ENCODE measurements at places on chromosomes 11 and 22.

DNA sequence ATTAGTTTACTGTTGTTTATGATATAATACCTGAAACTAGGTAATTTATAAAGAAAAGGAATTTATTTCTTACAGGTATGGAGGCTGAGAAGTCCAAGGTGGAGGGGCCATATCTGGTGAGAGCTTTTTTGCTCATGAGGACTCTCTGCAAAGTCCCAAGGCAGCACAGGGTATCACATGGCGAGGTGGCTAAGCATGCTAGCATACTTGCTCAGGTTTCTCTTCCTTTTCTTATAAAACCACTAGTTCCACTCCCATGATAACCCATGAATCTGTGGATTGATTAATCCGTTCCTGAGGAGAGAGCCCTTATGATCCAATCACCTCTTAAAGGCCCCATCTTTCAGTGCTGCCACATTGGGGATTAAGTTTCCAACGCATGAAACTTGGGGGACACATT, 82.7 kb downstream of the PHF21A start:
- no peaks in the 10 kb centered on the region for H3K36me3 ChIP-seq
- no peaks in the 10 kb centered on the region for H3K4me1 ChIP-seq
- H3K27ac ChIP-seq = no peak overlapping the region
- no peak overlapping the region for H3K4me3 ChIP-seq
- no peaks in the 10 kb centered on the region for H3K27me3 ChIP-seq

GRCh38 chr22:27046086-27046485, 388.7 kb downstream of the MIAT start:
- DNase-seq = no peak
- H3K4me3 ChIP-seq = no peak overlapping the region
- H3K4me1 ChIP-seq = no peaks in the 10 kb centered on the region
- no peaks in the 10 kb centered on the region for H3K27me3 ChIP-seq
- H3K27ac ChIP-seq = no peak overlapping the region
- no peaks in the 10 kb centered on the region for H3K36me3 ChIP-seq

DNA sequence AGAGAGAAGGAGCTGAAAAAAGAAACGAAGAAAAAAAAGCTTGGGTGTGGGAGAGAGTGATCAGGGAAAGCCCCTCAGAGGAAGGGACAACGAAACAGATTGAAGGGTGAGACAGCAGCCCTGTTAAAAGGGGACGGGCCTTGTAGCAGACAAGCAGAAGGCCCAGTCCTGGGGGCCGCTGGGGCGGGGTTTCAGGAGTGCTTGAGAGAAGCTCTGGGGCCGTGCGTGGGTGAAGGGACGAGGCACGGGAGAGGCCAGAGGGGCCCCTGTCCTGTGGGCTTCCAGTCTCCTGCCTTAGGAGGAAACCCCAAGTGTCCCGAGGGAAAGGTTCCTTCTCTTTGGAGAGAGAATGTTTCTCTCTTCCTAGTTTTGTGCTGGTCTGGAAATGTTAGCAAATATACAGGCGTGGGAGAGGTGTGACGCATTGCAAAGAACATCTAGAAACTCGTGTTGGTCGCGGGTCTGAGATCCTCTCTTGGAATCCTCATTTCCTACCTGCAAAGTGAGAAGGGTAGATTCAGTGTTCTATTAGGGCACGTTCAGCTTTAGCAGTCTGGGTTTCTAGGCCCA, 28.6 kb downstream of the ADAMTS15 start:
- H3K4me1 ChIP-seq = peaks cover 3% of the 10 kb centered on the region
- no peak for DNase-seq
- no peak overlapping the region for H3K27ac ChIP-seq
- no peak overlapping the region for H3K4me3 ChIP-seq
- no peaks in the 10 kb centered on the region for H3K27me3 ChIP-seq
- peaks cover 5% of the 10 kb centered on the region for H3K36me3 ChIP-seq

GRCh38 chr11:79331203-79331901, 109.5 kb downstream of the TENM4 start:
- no peaks in the 10 kb centered on the region for H3K27me3 ChIP-seq
- no peaks in the 10 kb centered on the region for H3K36me3 ChIP-seq
- H3K27ac ChIP-seq = no peak overlapping the region
- peaks cover 11% of the 10 kb centered on the region for H3K4me1 ChIP-seq

DNA sequence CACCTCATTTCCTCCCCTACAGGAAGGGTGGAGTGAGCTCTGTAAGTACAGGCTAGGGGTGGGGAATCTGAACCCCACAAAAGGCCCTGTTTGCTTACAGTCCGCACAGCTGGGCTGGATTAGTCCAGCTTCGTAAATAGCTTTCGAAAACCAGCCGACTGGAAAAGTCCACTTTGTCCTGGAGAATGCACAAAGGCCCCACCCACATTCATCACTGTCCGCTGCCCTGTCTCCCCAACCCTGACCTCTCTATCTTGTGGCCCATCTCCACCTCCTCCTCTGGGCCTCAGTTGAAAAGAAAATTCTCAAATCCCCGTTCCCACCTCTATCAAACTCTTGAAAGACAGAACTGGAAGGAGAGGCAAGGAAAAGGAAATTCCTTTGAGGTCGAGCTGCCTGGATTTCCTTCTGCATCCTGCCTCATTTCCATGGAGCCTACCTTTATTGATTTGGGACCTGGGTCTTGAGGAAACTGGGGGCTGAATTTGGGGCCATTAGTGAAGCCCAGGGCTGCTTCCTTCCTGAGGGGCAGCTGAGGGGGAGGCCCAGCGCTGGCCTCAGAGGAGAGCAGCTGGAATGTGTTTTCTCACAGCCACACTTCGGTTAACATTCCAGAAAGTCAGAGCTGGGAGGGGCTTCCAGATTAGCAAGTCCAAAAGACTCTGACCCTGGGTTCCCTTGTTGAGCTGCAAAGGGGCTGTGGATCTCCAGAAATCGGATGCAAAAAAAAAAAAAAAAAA, 147.6 kb downstream of the FBXO7 start:
- peaks cover 3% of the 10 kb centered on the region for H3K4me1 ChIP-seq
- no peak overlapping the region for H3K27ac ChIP-seq
- no peaks in the 10 kb centered on the region for H3K36me3 ChIP-seq
- no peak overlapping the region for H3K4me3 ChIP-seq
- DNase-seq = peak; percentile 50
- no peaks in the 10 kb centered on the region for H3K27me3 ChIP-seq

DNA sequence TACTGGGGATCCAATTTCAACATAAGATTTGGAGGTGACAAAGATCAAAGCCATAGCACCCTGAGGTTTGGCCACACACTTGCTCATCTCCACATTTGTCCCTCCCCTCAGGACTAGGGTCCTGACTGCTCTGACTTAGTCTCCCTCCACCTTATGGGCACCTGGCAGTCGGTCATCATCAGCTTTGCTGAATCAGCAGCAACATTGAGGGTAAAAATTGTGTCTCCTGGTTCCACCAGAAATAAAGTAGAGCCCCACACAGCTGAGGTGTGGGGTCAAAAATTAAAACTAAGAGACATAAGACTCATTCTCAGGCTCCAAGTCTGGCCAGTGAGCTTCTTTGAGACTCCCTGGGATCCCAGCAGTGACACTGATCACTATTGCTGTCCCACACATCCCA, 56.2 kb downstream of the GGTLC2 start:
- H3K4me1 ChIP-seq = no peaks in the 10 kb centered on the region
- no peak overlapping the region for H3K27ac ChIP-seq
- H3K4me3 ChIP-seq = no peak overlapping the region

GRCh38 chr11:110977661-110978060, 265.4 kb upstream of the ARHGAP20 start:
- H3K4me1 ChIP-seq = no peaks in the 10 kb centered on the region
- H3K27ac ChIP-seq = no peak overlapping the region
- no peaks in the 10 kb centered on the region for H3K36me3 ChIP-seq
- no peaks in the 10 kb centered on the region for H3K27me3 ChIP-seq

DNA sequence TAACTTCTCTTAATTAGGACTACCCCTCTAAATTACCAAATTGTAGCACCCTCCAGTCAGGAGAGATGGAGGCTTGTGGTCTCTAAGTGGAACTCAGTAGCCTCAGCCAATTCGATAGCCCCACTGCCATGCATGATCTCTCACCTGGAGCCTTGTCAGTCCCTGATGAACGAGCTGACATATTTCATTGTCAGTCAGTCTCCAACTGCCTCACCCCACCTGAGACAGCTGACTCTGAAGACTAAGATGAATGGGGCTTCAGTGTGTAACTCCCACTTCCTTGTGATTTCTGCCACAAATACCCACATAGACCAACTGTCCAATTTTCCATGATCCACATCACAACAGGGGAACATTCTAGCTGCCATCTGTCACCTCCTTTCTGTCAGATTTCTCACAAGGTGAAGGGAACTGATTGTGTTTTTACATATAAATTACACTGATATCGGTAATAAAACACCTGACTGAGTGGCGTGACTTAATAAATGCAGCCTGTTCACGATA, 206.5 kb downstream of the FAM181B start:
- no peak for DNase-seq
- no peak overlapping the region for H3K4me3 ChIP-seq
- no peak overlapping the region for H3K27ac ChIP-seq
- H3K27me3 ChIP-seq = no peaks in the 10 kb centered on the region
- H3K4me1 ChIP-seq = peaks cover 3% of the 10 kb centered on the region

GRCh38 chr11:118415739-118416068, 14.3 kb downstream of the ATP5MG start:
- H3K4me1 ChIP-seq = no peaks in the 10 kb centered on the region
- H3K36me3 ChIP-seq = no peaks in the 10 kb centered on the region
- no peaks in the 10 kb centered on the region for H3K27me3 ChIP-seq
- H3K27ac ChIP-seq = no peak overlapping the region
- H3K4me3 ChIP-seq = no peak overlapping the region

DNA sequence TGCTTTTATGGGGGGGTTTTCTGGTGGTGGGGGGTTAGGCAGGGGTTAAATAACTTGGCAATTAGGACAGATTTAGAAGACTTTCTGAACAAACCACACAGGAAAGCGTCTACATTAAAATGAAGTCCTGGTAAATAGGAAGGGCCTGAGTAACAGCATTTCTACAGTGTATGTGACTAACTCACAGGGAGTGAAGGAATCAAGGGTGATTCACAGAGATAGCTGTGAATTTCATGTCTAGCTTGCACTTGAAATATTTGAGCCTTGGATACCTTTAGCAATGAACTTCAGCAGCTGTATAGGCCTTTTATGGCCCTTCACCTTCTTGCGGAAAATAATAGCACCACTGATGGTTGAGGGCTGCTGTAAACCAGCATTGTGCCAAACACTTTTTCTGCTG, 26.1 kb upstream of the LDHA start:
- no peak overlapping the region for H3K4me3 ChIP-seq
- H3K36me3 ChIP-seq = no peaks in the 10 kb centered on the region
- no peaks in the 10 kb centered on the region for H3K4me1 ChIP-seq
- H3K27ac ChIP-seq = no peak overlapping the region
- DNase-seq = no peak
- no peaks in the 10 kb centered on the region for H3K27me3 ChIP-seq

GRCh38 chr22:35840302-35840739, 122.6 kb downstream of the APOL5 start:
- H3K4me1 ChIP-seq = no peaks in the 10 kb centered on the region
- peak; percentile 81 for DNase-seq
- no peaks in the 10 kb centered on the region for H3K27me3 ChIP-seq
- H3K27ac ChIP-seq = no peak overlapping the region
- no peaks in the 10 kb centered on the region for H3K36me3 ChIP-seq

- H3K27ac ChIP-seq = no peak overlapping the region
- DNase-seq = no peak
- no peaks in the 10 kb centered on the region for H3K36me3 ChIP-seq
- no peaks in the 10 kb centered on the region for H3K27me3 ChIP-seq
- no peaks in the 10 kb centered on the region for H3K4me1 ChIP-seq
Measured at GRCh38 chr11:69916806-69917387, 97.7 kb upstream of the FGF3 start.

DNA sequence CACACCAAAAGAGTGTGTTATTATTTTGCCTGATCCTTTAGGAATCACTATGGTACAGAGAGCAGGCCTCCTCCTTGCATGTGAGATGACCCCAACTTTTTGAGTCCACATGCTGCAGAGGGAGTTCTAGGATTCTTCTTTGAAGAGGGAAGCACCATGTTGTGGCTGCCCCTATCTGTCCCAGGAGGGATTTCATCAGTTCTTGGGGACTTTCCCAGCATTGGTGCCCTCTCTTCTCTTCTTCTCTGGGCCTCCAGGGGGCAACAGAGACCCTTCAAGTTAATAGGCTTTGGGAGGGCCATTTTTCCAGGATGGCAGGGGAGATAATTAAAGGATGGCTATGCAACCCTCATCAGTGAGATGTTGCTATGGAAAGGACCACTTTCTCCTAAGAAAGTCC, 3.6 kb downstream of the MMP1 start:
- H3K27me3 ChIP-seq = no peaks in the 10 kb centered on the region
- no peak overlapping the region for H3K4me3 ChIP-seq
- H3K27ac ChIP-seq = no peak overlapping the region

GRCh38 chr11:122163053-122163819, 47.2 kb upstream of the BLID start:
- no peak overlapping the region for H3K4me3 ChIP-seq
- no peaks in the 10 kb centered on the region for H3K4me1 ChIP-seq
- H3K27me3 ChIP-seq = no peaks in the 10 kb centered on the region
- no peaks in the 10 kb centered on the region for H3K36me3 ChIP-seq
- DNase-seq = no peak
- no peak overlapping the region for H3K27ac ChIP-seq

GRCh38 chr22:29718949-29719898, 579 bp upstream of the CABP7 start:
- no peak overlapping the region for H3K4me3 ChIP-seq
- peaks cover 28% of the 10 kb centered on the region for H3K27me3 ChIP-seq
- no peaks in the 10 kb centered on the region for H3K4me1 ChIP-seq

GRCh38 chr11:64777449-64778222, 706 bp downstream of the SF1 start:
- no peaks in the 10 kb centered on the region for H3K4me1 ChIP-seq
- peak overlapping the region; percentile 64 for H3K4me3 ChIP-seq
- H3K27me3 ChIP-seq = no peaks in the 10 kb centered on the region
- no peak overlapping the region for H3K27ac ChIP-seq

DNA sequence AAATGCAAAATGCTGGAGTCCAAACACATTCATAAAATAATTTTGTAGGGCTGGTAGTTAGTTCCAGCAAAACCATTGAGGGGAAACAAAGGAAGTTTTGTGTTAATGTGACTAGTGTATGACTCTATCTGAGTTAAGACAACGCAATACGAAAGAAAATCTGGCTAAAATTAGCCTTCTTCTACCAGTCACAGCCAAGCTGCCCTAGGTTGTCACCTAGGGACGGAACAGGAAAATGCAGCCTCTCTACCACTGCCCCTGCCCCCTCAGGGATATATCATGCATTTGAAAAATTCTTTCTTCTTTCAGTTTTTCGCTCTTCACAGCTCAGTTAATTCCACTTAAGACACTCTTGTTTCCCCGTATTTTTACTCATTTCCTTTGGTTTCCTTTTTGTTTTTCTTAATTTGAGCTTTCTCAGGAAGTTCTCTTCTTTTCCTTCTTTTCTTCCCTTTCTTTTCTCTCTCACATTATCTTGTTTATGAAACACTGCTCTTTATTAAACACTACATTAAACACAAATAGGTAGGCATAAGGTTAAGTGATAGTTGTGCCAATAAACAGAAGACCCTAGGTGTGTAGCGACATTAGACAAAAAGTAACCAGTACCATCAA, 30.6 kb downstream of the KIRREL3 start:
- H3K4me1 ChIP-seq = peaks cover 2% of the 10 kb centered on the region
- no peaks in the 10 kb centered on the region for H3K36me3 ChIP-seq
- no peak for DNase-seq
- H3K4me3 ChIP-seq = no peak overlapping the region

GRCh38 chr11:70532731-70533130, 134.4 kb downstream of the CTTN start:
- DNase-seq = no peak
- H3K4me3 ChIP-seq = no peak overlapping the region
- no peaks in the 10 kb centered on the region for H3K27me3 ChIP-seq
- H3K36me3 ChIP-seq = no peaks in the 10 kb centered on the region
- H3K27ac ChIP-seq = no peak overlapping the region

- H3K4me3 ChIP-seq = no peak overlapping the region
- no peak overlapping the region for H3K27ac ChIP-seq
- no peaks in the 10 kb centered on the region for H3K36me3 ChIP-seq
Measured at GRCh38 chr22:28962042-28962554, 78.7 kb downstream of the ZNRF3 start.

Measured in iPS DF 6.9 (cell line).